Naive thymus-derived CD4-positive, alpha-beta T cell (primary cell): ENCODE measurements at places on chromosomes 5 and 9. TPM values are rescaled to one million over a fixed set of nuclear protein-coding genes. Genes with fewer than 3 reads are reported as not detected.

- H3K4me1 ChIP-seq = peaks cover 4% of the 10 kb centered on the region
- DNase-seq = no peak
- peaks cover 3% of the 10 kb centered on the region for H3K27me3 ChIP-seq
- H3K27ac ChIP-seq = no peak overlapping the region
- H3K4me3 ChIP-seq = no peak overlapping the region
- no peaks in the 10 kb centered on the region for H3K36me3 ChIP-seq
Observed at GRCh38 chr9:121500165-121500478, 478 bp upstream of the GGTA1 start.

DNA sequence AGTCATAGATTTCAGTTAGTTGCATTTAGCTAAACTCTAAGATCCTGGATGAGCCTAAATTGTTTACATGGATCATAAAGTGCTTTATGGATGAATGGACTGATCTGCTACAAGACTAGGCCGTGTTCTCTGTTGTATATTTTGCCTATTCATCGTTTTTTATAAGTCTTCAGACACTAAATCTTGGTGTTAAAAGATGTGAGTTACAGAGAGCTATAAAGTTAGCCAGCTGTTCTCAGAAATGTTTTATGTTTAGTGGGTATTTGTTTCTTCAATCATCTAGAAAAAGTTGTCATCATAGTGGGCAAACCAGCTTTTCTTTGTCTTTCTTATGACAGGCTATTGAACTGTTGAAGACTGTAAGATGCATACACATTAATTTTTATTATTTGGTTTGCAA, 585.8 kb upstream of the SEMA6A start:
- no peaks in the 10 kb centered on the region for H3K27me3 ChIP-seq
- H3K4me3 ChIP-seq = no peak overlapping the region
- no peak for DNase-seq
- no peak overlapping the region for H3K27ac ChIP-seq

GRCh38 chr9:124267271-124267807, 9.6 kb downstream of the NEK6 start:
- no peaks in the 10 kb centered on the region for H3K27me3 ChIP-seq
- DNase-seq = no peak
- no peak overlapping the region for H3K27ac ChIP-seq
- no peaks in the 10 kb centered on the region for H3K4me1 ChIP-seq
- H3K4me3 ChIP-seq = no peak overlapping the region

DNA sequence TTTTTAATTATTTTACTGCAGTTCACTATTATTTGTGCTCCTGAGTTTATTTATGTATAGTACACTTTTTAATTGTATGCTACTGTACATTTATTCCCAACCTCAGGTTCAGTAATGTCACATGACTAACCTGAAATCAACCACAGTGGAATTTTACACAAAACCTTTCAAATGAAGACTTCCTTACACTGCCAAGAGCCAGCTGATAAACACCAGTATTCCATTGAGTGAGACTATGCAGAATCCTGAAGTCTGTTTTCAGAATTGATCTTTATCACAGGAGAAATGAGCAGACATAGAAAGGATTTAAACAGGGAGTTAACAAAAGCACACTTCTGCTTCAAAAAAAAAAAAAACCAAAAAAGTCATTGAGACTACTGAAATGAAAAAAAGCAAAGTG, 219.5 kb downstream of the PRR16 start:
- no peak for DNase-seq
- H3K36me3 ChIP-seq = no peaks in the 10 kb centered on the region
- no peaks in the 10 kb centered on the region for H3K27me3 ChIP-seq
- no peak overlapping the region for H3K27ac ChIP-seq
- H3K4me3 ChIP-seq = no peak overlapping the region

Gene FBN2
- polyA plus RNA-seq = 0.07 TPM

- no peak overlapping the region for H3K4me3 ChIP-seq
- no peaks in the 10 kb centered on the region for H3K4me1 ChIP-seq
- no peaks in the 10 kb centered on the region for H3K36me3 ChIP-seq
- DNase-seq = peak; percentile 55
Observed at GRCh38 chr9:111759762-111760639, 34.7 kb downstream of the SHOC1 start.

- no peak overlapping the region for H3K27ac ChIP-seq
- DNase-seq = no peak
- peaks cover 6% of the 10 kb centered on the region for H3K27me3 ChIP-seq
Observed at GRCh38 chr9:136051837-136052471, 43.1 kb downstream of the NACC2 start.

- peak overlapping the region; percentile 40 for H3K4me3 ChIP-seq
- no peaks in the 10 kb centered on the region for H3K27me3 ChIP-seq
- no peaks in the 10 kb centered on the region for H3K36me3 ChIP-seq
- DNase-seq = no peak
Observed at GRCh38 chr5:170633235-170634081, 129.6 kb downstream of the KCNIP1 start.

DNA sequence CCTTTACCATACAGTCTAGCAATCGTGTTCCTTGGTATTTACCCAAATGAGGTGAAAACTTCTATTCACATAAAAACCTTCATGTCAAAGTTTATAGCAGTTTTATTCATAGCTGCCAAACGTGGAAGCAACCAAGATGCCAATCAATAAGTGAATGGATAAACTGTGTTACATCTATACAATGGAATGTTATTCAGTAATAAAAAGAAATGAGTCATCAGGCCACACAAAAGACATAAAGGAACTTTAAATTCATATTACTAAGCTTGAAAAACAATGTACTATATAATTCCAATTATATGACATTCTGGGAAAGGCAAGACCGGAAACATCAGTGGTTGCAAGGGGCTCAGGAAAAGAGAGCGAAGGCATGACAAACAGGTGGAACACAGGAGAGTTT, 679.9 kb downstream of the ISL1 start:
- H3K27ac ChIP-seq = no peak overlapping the region
- no peak overlapping the region for H3K4me3 ChIP-seq
- no peaks in the 10 kb centered on the region for H3K27me3 ChIP-seq
- DNase-seq = no peak

Gene TEX10
- 20.5 TPM for polyA plus RNA-seq

Gene RALGDS
- 17.8 TPM for polyA plus RNA-seq

Gene C9orf153
- not detected for polyA plus RNA-seq

GRCh38 chr5:7394889-7395431, 978 bp upstream of the ADCY2 start:
- no peaks in the 10 kb centered on the region for H3K36me3 ChIP-seq
- no peak overlapping the region for H3K4me3 ChIP-seq
- H3K4me1 ChIP-seq = no peaks in the 10 kb centered on the region

GRCh38 chr5:120803282-120803681, 339.2 kb downstream of the PRR16 start:
- H3K36me3 ChIP-seq = no peaks in the 10 kb centered on the region
- DNase-seq = no peak
- H3K27me3 ChIP-seq = no peaks in the 10 kb centered on the region

Gene NIPAL4
- not detected for polyA plus RNA-seq

- peaks cover 3% of the 10 kb centered on the region for H3K4me1 ChIP-seq
- no peaks in the 10 kb centered on the region for H3K36me3 ChIP-seq
- H3K4me3 ChIP-seq = no peak overlapping the region
- no peaks in the 10 kb centered on the region for H3K27me3 ChIP-seq
- no peak overlapping the region for H3K27ac ChIP-seq
Observed at GRCh38 chr9:21251190-21251589, 11.4 kb upstream of the IFNA14 start.

DNA sequence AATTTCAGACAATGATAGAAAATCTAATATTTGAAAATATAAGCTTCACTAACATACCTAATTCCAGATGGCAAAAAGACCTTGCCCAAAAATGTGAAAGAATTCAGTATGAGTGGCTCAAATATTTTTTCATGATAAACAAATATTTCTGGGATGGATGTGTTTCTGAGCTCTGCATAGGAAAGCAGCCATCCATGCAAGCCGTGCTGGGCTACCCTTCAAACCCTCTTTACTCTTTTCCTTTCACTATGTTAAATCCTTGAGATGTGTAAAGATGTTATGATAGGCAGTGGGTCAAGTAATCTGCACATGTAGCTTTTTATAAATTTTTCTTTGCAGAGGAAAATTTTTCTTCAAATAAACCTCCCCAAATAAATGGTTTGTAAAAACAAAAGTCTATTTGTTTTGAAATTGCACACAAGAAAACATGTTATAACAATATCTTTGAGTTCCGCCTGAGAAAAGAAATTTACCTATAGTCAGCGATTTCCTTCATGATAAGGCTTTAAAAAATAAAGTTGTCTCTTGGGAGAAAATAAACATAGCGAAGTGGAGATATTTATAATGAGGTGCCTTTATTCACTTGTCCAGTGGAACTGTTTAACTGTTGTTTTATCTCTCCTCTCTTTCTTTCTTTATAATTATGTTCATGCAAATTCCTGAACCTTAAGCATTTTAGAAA, 154.3 kb upstream of the PITX1 start:
- no peaks in the 10 kb centered on the region for H3K4me1 ChIP-seq
- H3K27me3 ChIP-seq = no peaks in the 10 kb centered on the region
- no peak for DNase-seq
- no peak overlapping the region for H3K4me3 ChIP-seq
- no peak overlapping the region for H3K27ac ChIP-seq

Gene SNCB
- not detected for polyA plus RNA-seq

DNA sequence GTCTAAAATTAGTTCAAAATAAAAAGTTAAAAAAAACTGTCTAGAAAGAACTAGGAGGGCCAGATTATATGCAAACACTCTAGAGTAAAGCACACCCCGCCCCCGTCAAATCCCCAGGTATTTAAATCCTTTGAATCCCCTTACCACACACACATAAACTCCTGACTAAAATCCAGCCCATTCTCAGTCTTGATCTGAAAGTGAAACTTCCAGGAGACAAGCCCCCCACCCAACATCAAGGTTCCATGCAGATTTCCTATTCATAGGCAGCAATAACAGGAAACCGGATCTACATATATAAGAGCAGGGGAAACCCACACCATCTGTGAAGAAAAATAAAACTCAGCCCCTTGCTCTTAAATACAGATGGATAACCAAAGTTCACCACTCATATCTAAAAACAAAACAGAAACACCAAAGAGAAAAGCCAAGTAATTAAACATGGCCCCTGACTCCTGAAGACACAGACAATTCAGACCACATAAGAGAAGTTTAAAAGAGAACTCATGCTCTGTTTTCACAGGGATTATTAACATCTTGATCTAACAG, 42.3 kb downstream of the MARCHF3 start:
- H3K4me1 ChIP-seq = peaks cover 23% of the 10 kb centered on the region
- no peaks in the 10 kb centered on the region for H3K27me3 ChIP-seq
- H3K4me3 ChIP-seq = no peak overlapping the region
- peak; percentile 30 for DNase-seq

DNA sequence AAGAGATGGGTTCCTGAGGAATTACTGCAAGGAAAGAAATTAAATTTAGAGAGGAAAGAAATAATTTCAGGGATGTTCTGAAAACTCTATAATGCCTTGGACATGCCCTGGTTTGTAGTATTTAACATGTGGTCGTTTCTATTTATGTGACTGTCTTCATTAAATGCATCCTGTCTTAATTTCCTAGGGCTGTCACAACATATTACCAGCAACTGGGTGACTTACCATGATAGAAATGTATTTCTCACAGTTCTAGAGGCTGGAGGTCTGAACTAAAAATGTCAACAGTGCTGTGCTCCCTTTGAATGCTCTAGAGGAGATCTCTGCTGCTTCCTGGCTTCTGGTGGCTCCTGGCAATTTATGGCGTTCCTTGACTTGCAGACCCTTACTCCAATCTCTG, 287.7 kb downstream of the FBXL7 start:
- no peak for DNase-seq
- H3K27ac ChIP-seq = no peak overlapping the region
- no peaks in the 10 kb centered on the region for H3K27me3 ChIP-seq
- H3K4me3 ChIP-seq = no peak overlapping the region
- H3K4me1 ChIP-seq = no peaks in the 10 kb centered on the region
- no peaks in the 10 kb centered on the region for H3K36me3 ChIP-seq

DNA sequence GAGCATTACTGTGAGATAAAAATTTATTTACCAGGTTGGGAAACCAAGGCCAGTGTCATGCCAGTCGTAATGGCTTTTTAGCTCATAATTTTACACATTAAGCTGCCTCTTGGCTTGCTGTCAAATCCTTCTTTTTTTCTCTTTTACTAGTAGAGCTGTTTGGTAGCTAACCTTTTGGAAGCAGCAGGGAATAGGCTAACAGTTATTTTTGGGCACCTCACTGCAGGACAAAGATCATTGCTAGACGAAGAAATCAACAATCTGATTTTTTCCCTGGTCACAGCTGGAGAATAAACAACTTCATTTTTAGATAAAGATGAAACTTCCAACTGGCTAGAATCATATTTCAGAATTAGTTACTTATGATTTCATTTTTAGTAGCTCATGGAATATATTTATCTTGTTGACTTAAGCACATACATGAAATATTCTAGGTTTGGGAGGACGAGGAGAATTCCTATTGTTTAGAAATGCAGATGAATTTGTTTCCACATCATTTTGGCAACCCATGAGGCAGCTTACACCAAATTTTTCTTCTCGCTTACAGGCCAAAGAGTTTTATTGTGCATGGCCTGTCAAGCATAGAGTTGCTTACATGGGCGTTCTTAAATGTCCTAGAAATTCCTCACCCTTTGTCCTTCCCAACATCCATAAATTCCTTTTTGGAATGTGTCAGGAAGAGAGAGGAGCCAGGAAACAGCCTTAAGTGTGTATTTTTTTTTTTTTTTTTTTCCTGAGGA, 19.6 kb downstream of the TNC start:
- no peak for DNase-seq
- no peaks in the 10 kb centered on the region for H3K4me1 ChIP-seq
- H3K36me3 ChIP-seq = no peaks in the 10 kb centered on the region
- H3K27me3 ChIP-seq = no peaks in the 10 kb centered on the region
- H3K4me3 ChIP-seq = no peak overlapping the region

DNA sequence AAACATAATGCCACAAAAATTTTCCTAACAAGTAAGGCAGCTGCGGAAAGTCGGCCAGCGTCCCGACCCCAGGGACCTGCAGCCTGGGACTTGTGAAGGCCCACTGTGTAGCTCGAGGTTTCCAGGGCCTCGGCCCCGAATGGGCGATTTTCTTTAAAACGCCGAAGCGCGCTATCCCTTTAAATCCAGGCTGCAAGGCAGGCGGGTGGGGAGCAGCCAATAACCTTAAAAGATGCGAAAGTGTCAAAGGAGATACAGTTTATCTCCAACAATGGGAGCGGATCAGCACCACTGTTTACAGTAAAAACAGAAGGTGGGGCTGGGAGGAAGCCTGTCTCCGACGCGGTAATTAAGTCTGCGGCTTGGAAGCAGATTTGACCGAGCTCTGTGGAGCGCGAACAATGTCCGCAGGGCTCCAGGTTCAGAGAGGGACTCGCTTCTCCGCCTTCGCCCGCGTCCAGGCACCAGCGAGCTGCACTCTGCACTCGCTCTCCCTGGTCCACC, 1.7 kb upstream of the ZSWIM6 start:
- H3K4me3 ChIP-seq = peak overlapping the region; percentile 86
- peak; percentile 27 for DNase-seq
- H3K4me1 ChIP-seq = peaks cover 15% of the 10 kb centered on the region
- no peaks in the 10 kb centered on the region for H3K36me3 ChIP-seq
